ENCODE measurements at places on chromosomes 5 and 9.

GRCh38 chr5:142748132-142748531 is 22.0 kb upstream of the ARHGAP26 start:
- DNase-seq: no peak

DNA sequence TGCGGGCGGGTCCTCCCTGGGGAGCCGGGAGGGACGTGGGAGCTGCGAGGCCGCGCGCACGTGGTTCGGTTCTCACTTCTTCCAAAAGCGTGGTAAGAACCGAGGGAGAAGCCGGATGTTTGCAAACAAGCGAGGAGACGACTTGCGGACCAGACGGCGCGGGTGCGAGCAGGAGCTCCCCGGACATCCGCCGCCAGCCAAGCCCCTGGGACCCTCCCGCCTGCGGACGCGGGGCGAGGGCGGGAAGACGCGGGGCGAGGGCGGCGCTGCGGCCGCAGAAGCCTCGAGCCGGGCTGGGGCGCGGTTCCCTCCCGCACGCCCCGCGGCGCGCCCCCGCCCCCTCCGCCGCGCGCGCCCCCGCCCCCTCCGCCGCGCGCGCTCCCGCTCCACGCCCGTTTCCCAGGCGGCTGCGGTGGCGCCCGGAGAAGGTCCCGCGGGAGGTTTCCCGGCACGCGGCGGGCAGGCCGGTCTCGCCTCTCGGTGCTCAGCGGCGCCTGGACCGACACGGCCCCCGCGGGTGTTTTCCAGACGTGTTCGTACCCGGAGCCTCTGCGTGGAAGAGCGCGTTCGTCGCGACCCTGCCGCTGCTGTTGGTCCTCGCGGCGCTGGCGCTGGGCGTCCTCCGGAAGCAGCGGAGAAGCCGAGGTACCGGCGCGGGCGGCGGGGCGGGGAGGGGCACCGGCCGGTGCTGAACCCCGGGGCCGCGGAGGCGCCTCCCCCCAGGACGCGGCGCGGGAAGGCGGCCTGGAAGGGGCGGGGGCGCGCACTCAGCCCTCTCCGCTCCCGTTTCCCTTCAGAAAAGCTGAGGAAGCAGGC is 12.8 kb downstream of the BTNL9 start:
- no peak for DNase-seq

DNA sequence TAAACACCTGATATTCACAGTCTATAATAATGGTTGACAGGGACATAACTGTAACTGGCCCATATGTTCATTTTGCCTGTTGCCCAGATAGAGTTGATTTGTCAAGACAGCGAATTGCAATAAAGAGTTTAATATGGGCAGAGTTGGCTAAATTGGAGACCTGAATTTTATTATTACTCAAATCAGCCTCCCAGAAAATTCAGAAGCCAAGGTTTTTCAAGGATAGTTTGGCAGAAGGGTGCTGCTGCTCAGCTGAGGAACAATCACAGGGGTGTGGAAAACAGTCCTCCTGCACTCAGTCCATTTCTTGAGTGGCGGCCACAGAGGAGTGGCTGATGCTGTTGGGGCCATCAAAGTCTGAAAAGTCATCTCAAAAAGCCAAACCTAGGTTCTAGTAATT is 19.0 kb downstream of the ANXA2R start:
- no peak for DNase-seq

- no peak for DNase-seq
These were observed 836.2 kb downstream of the DNAH5 start for GRCh38 chr5:13108265-13108664.

GRCh38 chr9:135307300-135307699 is 172.3 kb upstream of the PPP1R26 start:
- DNase-seq: no peak

- DNase-seq: peak; percentile 50
These were observed 56.2 kb downstream of the ACER2 start for GRCh38 chr9:19464764-19465585.

DNA sequence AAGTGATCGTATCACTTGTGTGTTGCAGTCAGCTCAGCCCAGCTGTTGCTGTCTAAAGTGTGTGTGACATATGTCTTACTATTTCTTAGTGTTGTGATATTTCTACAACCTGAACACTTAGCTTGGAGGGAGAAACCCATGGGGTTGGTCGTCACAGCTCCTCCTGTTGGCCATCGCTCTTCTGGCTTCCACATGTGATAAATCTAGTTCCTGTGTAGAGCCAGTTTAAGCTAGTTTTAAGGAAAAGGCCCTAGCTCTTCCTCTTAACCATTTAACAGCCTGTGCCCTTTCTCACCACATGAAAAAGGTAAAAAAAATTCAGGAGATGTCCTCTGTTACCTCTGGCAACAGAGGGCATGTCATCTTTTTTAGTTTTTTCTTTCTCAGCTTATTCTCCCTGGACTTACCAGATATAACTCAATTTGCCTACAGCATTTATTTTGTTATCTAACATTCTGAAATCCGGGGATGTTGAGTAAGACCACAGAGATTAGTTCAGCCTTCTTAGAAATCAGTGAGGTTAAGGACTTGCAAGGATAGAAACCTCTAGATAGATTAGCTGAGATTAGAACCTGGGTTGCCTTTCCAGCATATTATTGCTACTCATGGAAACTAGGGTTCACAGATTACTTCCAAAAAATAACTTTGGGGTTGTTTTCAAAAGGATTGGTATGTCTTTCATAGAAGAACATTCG is 100.4 kb downstream of the GAPVD1 start:
- no peak for DNase-seq

- no peak for DNase-seq
These were observed 293.8 kb downstream of the OSTF1 start for GRCh38 chr9:75382126-75382525.

GRCh38 chr5:139758510-139759075 is 37.0 kb upstream of the PSD2 start:
- peak; percentile 62 for DNase-seq

GRCh38 chr5:147558826-147559225 is 49.0 kb upstream of the DPYSL3 start:
- no peak for DNase-seq

- DNase-seq: peak; percentile 34
These were observed 47.0 kb upstream of the SELENOP start for GRCh38 chr5:42858687-42859086.

- DNase-seq: no peak
These were observed 270.2 kb downstream of the PSAT1 start for GRCh38 chr9:78566948-78567675.

DNA sequence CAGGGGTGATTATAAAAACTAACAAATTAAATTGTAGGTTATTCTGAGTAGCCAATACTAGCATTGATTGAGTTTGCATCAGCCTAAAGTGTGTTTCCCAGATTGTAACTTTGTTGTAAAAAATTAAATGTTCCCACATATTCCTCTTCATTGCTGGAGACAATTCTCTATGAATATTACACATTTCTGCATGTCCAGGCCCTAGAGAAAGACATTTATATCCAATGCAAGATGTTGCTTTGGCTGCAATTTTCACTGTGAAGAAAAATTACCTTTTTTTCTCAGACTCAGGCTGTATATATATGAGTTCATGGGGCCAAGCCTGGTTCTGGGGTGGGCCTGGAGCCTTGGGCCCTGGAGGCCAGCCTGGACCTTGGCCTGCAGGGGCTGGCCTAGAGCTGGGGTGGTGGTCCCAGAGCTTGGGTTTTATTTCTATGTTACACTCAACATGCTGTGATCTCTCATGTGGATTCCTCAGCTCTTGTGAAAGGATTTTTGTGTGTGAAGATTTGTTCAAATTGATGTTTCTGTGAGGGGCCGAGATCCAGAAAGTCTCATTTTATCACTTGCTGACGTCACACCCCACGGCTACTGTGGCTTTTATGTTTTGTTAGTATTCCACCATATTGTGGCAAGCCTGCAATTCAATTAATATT is 232.5 kb downstream of the SPATA31A1 start:
- no peak for DNase-seq

Data from posterior cingulate gyrus (tissue), 11 donors.